Activated naive CD8-positive, alpha-beta T cell treated with anti-CD3 and anti-CD28 coated beads, Interleukin-2, amount 50 U/mL, for 16 hours (primary cell): ENCODE measurements at places on chromosomes 3 and 15.

DNA sequence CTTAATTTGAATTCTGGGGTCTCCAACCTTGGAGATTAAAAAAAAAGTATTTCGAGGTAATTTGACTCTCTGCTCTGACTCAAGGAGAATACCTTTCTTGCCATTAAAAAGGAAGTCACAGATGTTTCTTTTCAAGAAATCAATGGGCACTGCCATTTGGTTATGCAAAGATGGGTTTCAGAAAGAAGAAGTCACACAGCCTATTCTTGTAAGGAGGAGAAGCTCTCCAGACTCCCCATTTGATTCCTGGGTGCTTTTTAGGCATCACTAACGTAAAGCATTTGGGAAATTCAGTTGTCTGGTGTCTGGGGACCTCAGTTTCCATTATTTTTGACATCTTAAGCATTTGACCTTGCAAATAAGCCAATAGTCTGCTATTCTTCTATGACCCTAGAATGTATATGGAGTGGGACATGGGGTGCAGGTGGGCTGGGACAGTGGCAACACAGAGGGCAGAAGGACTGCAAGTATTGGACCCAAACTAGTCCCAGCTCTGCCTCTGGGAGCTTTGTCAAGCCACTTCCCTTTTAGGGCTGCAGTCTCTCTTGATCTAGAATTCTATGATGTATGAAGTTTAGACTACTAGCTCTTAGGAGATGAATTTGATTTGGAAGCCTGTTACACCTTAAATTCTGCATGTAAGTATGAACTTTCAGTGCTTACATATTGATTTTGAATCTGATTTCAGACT is 27.8 kb downstream of the IL5RA start:
- DNase-seq = no peak

DNA sequence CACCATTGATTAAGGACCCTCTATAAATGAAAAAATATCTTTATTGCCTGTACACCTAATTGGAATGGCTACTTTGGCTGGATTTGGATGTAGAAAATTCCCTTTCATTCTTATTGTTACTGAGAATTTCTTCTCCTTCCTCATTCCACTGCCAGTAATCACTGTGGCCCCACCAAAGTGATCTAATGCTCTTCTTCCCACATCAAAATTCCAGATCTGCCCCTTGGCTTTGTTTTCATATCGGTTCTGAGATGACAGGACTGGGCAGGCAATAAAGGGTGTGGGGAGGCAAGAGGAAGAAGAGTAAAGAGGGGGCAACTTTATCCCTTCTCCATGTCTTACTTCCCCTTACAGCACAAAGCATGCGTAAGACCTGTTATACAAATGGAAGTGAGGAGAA is 2.1 kb downstream of the ANKUB1 start:
- no peak for DNase-seq

GRCh38 chr3:32203854-32204253 is 34.6 kb upstream of the CMTM8 start:
- no peak for DNase-seq

- DNase-seq = no peak
These were observed 15.5 kb downstream of the TRIM59 start for GRCh38 chr3:160434071-160434470.

DNA sequence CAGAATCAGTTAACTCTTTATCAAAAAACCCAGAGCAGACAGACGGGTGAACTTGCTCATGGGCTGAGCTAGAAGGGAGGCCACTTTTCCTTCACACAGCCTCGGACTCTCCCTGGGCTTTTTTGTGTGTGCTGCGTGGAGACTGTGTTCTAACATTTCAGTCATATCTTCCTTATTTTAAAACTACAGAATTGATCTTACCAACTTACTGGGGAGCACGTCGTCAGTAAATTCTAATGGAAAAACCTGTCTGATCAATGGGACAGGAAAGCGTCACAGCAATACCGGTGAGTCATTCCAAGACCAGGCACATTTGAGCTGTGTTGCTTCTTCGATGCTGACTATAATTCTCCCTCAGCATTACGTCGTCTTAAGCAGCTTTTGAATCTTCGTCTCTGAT is 145.1 kb downstream of the LPP start:
- no peak for DNase-seq

DNA sequence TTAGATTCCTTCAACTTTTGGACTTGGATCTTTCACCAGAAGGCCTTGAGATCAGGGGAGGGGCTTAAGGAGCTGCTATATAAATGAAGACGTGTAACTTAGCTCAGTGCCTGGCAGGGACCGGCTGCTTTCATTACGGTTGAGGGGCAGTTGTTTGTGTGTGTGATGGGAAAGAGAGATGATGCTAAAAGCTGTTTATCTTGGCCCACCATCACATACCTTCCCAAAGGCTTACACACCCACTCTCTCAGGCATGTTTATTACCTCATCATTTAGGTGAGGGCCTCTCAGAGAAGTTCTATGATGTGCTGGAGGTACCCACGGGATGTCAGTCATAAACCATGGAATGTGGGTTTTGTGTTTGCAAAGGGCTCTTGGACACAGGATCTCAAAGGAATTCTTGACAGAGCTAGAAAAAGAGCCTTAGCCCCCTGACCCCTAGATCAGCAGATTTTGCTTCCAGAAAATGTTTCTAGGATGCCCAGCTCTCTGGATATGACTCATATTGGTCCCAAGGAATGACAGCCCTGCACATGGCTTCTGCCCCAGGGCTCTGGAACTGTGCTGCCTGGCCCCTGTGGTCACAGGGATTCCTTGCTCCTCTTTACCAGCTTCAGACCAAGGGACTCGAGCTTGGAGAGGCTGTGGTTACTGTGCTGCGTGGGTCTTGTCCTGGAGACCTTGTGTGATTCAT is 15.9 kb upstream of the SMAD3 start:
- DNase-seq = no peak

DNA sequence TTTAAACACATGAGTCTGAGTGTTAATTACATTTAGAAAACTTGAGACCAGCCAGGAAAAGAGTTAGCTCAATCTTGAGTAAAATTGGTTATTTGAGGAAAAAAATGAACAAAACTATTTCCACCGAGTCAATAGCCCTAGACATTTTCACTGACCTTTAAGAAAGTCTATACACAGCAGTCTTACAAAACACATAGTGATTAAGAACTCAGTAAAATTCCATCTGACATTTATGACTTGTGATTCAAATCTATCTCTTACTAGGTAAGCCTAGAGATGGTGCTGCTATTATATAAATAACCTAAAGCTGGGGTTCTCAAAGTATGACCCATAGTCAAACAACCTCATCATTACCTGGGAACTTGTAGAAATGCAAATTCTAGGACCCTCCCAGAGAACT is 109.1 kb upstream of the COL8A1 start:
- no peak for DNase-seq

GRCh38 chr3:43512754-43513404 is 108.9 kb downstream of the ANO10 start:
- DNase-seq = no peak

DNA sequence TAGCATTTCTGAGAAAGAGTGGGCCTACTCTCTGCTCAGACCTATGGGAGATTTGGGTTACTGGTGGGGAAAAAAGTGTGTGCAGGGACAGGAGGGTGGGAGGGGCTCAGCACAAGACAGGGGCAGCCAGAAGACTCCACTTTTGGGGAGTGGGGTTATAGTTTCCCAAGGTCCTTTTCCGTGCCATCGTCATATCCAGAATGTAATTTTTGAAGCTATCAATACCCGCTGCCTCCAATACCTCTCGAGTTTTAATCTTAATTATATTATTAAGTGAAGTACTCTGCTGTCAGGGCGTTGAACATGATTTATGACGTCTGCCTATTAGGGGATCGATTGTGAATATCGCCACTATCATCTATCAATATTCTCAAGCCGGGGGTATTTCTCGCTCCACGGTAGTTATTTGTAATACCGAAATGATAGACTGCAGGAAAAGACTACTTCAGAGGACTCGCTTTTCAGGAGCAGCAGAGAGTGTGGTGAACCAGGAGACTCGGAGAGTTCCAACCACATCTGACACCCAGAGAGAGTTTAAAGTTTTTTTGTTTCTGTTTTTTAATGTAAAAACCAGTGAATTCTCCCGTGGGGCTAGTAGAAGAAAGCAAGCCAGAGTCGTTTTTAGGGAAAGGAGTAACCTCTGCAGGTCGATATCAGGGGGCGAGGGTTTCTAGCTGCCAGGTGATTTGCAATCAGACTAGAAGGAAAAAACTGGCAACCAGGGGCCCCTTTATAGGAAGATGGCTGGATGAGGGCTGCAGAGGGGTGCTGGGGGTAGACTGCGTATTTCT is 20.6 kb downstream of the NR2F2 start:
- no peak for DNase-seq

- no peak for DNase-seq
These were observed 10.8 kb downstream of the LYSMD4 start for GRCh38 chr15:99722406-99722805.

- no peak for DNase-seq
These were observed 487.7 kb upstream of the RASGRP1 start for GRCh38 chr15:39052323-39052705.

GRCh38 chr15:50281427-50281826 is 15.9 kb upstream of the HDC start:
- no peak for DNase-seq

DNA sequence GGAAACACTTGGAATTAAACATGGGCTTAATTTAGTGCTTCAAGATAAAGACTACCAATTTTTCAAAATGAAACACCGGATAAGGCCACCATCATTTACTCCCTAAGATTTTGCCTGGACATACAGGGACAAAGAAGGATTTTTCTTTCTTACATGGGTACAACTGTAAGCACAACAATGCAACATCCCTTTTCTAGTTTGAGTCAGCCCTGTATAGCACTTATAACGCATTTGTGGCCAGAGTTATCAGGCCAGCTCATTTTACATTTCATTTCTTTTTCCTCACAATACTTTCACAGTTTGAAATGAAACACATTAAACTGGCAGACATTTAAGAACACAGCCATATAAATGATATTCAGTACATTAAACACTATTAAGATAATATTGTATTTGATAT is 9.8 kb upstream of the SUCNR1 start:
- no peak for DNase-seq

- no peak for DNase-seq
These were observed 931.2 kb downstream of the MCTP2 start for GRCh38 chr15:95162531-95162930.

- DNase-seq = no peak
These were observed 56.5 kb downstream of the SEMA3G start for GRCh38 chr3:52388348-52388821.

GRCh38 chr3:123122525-123123315 is 55.9 kb downstream of the PDIA5 start:
- DNase-seq = no peak

DNA sequence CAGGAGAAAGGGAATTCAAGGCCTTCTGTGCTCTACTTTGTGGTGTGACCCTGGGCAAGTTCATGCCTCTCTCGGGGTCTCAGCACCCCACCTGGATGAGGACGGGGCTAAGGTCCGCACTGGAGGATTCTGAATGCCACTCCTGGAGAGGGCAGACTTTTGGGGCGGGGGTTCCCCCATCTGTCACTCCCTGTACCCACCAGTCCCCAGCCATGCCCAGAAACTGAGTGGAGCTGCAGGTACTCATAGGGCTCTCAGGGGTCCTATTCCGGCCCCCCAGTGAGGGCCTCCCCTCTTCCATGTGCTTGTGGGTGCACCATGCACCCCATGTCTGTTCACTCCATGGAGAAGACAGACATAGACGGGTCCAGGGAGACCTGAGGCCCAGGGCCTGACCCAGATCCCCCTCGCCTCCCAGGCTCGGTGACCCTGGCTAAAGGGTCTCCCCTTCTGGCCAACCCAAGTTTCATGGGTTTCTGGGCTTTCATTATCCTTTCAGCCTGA is 26.0 kb downstream of the ACSBG1 start:
- no peak for DNase-seq

GRCh38 chr15:23854203-23854911 is 167.3 kb upstream of the NDN start:
- DNase-seq = no peak

GRCh38 chr15:69554279-69554961 is 101.8 kb downstream of the RPLP1 start:
- no peak for DNase-seq

GRCh38 chr3:88101142-88101541 is 42.1 kb downstream of the ZNF654 start:
- no peak for DNase-seq

DNA sequence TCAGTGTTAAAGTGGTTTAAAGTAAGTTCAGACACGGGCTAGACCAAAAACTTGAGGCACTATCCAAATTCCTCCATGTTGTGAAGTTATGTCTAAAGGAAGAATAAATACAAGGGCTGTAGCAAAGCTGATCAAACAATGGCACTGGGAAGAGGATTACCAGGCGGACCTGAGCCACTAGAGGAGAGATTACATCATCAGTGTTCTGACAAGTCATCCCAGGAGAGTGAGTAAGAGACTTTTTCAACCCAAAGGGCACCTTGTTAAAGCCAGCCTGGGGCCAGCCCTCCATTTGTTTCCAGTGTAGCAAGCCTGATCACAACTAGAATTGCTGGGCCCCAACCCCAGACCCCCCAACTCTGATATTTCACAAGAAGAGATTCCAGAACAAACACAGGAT is 166.9 kb downstream of the DCLK3 start:
- no peak for DNase-seq

GRCh38 chr15:79849789-79850188 is 47.0 kb downstream of the MTHFS start:
- no peak for DNase-seq

DNA sequence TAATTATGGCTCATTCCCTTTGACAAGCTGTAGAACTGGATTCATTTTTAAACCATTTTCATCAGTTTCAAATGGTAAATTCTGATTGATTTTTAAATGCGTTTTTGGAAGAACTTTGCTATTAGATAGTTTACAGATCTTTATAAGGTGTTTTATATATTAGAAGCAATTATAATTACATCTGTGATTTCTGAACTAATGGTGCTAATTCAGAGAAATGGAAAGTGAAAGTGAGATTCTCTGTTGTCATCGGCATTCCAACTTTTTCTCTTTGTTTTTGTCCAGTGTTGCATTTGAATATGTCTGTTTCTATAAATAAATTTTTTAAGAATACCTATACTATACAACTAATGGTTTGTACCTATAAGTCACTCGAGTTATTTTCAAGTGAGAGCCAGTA is 62.7 kb downstream of the PXYLP1 start:
- no peak for DNase-seq

DNA sequence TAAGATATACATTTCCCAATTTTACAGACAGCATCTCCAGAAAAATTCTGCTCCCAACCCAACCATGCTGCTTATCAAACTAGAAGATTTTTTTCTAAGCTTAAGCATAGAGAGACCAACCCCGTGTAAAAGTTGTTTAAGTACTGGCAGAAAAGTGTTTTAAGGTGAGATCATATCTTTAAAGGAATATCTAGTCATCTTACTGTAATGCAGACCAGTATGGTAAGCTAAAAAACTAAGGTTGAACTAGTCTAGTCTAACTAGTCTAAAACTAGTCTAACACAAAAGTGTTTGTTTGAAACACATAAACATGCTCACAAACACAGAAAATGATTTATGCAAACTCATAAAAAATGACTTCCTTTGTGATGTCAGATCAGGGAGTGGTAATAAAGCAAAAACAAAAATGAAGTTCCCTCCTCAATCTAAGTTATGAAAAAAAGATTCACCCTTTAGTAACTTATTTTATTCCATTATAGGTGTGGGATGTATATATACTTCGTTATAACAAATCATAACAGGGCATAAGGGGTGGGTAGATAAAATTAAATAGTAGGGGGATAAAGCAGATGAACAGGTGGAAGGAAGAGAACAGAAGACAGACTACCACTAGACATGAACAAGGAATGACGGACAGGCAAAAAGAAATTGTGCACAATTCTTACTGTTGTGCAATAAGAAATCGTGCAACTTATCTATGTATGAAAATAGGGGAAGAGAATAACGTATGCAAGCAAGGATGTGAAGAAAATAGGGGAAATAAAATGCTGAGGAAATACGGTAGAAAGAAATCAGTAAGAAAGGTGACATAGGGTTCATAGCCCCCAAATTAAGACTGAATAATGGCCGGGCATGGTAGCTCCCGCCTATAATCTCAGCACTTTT is 10.0 kb downstream of the MYO5A start:
- DNase-seq = no peak
